ENCODE measurements at places on chromosomes 6 and 20.
A peak's percentile ranks its signal among the peaks of the same experiment; 100 is the strongest.

DNA sequence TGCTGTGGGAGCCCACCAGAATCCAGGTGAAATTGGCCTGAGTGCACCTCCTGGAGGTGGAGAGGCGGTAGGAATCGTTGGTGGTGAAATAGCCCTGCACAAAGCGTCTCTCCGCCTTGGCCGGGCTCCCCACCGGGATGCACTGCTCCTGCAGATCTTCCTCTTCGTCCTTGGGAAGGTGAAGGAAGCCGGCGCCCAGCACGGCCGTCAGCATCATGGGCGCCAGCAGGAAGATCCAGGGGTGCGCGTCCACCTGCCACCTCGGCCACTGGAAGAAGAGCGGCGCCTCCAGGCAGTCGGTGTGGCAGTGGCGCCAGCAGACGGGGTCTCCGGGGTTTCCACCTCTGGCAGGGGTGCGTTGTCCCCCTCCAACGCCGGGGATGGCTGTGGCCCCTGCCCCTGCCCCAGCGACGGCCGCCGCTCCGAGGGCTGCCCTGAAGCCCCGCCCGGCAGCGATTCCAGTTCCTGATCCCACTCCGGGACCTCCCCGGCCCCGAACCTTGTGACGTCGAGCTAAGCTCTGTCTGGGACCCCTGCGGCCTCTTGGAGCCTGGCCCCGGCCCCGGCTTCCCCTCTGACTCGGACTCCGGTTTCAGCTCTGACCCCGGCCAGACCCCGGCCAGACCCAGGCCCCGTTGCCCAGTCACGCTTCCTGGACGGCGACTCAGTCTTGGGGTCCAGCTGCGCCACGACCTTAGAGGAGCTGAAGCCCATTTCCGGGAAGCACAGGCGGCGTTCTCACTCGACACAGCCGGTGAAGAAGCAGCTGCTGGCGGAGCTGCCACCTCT lies 91.9 kb downstream of the CD164 start:
- DNase-seq, result no peak

- no peak for DNase-seq
These were observed 27.2 kb downstream of the VEGFA start for GRCh38 chr6:43796903-43797890.

- DNase-seq, result no peak
These were observed 278.3 kb downstream of the SOX4 start for GRCh38 chr6:21871831-21872230.

GRCh38 chr6:123895346-123895745 lies 91.7 kb downstream of the NKAIN2 start:
- no peak for DNase-seq

- no peak for DNase-seq
These were observed 6.7 kb downstream of the PYGB start for GRCh38 chr20:25254571-25254970.

GRCh38 chr6:13229205-13230085 lies 98.9 kb downstream of the TBC1D7 start:
- DNase-seq, result peak; percentile 54

- no peak for DNase-seq
These were observed 165.0 kb downstream of the MOXD1 start for GRCh38 chr6:132236281-132236680.

GRCh38 chr6:42938987-42939809 lies 9.9 kb downstream of the CNPY3 start:
- DNase-seq, result no peak

GRCh38 chr6:135071541-135071940 lies 16.9 kb upstream of the HBS1L start:
- no peak for DNase-seq

- DNase-seq, result no peak
These were observed 472.3 kb downstream of the MMUT start for GRCh38 chr6:48990739-48991138.

DNA sequence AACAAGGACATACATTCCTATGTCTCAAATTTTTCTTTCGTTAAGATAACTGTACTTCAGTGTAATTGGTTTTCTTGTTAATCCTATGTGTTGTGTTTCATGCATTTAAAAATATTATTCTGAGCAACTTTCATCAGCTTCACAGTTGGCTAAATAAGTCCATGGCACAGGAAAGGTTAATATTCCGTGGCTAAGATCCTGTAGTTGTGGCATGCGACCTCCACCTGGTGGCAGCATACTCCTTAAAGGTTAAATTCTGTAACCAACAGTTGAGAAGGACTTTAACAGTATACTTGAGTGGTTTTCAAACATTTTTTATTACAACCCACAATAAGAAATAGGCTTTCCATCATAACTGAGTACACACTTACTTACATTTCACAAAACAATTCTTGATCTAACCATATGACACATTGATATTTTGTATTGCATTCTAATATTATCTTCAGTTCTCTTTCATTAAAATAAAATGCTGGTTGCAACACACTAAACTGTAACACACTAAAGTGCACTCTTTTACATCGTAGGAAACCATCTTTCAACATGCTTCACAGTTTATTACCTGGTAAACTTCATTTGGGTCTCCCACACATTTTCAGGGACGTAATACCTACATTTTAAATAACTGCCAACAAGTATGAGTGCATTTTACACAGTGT lies 118.3 kb downstream of the SLX4IP start:
- DNase-seq, result peak; percentile 53

DNA sequence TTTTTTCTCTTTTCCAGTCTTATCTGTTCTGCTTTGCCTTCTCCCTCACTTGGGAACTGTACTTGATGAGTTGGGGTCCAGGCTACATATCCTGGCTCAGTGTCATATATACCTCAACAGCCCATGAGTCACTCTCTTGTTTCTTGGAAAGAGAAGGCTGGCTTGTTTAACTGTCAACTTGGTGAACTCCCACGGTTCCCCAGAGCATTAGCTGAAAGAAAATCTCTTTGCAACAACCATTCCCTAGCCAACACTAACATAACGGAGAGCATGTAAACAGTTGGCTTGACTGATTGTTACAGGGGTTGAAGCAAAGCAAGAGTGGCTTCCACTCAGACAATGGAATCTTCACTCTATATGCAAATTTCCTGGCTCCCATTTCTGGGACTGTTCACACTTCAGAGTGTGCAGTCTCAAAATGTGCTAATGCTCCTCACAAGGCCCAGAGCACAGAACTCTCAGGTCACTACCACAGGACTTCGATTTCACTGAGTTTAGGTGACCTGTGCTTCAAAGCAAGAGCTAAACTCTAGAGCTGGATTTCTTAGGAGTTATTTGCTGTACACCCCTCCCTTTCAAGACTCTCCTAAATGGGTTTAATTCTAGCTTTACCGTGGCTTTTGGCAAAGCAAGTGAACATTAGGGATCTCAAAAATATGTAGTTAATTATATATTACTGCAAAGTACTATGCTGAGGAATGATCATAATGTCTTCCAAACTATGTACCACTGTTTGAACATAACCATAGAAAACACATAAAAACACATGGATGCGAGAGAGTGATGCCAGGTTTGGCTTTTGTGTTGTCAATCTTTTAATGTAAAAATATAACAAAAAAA lies 609.8 kb downstream of the RFPL4B start:
- no peak for DNase-seq

DNA sequence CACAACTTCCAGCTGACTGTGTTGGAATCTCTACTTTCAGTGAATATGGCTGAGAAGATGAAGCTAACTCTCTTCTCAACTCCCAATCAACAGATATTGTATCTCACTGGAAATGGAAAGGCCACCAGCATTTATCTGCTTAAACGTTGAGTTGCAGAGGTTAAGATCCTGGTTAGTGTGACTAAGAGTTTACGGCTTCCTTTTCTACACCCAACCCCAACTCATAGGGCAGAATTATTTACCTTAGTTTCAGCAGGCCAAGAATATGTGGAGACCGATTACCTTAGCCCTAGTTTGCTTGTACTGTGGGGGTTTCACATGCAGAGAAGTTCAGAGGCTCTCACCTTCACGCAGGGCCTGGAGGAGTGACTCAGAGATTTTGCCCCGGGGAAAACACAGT lies 1026.6 kb downstream of the EYS start:
- no peak for DNase-seq

- no peak for DNase-seq
These were observed 28.5 kb upstream of the ELOVL5 start for GRCh38 chr6:53377289-53377688.

- no peak for DNase-seq
These were observed 143.9 kb upstream of the FOXA2 start for GRCh38 chr20:22728146-22728745.

DNA sequence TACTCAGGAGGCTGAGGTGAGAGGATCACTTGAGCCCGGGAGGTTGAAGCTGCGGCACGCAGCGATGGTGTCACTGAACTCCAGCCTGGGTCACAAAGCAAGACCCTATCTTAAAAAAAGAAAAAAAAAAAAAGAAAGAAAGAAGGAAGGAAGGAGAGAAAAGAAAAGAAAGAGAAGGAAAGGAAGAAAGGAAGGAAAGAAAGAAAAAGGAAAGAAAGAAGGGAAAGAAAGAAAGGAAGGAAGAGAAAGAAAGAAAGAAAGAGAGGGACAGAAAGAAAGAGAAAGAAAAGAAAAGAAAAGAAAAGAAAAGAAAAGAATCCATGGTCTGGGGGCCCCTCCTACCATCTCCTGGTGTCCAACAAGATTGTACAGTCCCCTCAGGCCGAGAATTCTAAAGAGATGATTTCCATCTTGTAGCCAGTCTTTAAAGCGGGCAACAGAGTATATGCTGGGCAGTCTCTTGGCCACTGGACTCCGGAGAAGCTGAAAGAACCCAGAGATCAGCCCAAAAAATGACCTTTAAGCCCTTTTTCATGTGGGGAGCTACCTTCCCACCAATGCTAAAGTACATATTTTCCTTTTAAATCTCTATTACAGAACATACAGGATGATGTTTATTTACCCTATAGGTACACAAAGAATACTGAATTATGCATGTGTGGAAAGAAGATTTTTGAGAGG lies 23.7 kb upstream of the RBL1 start:
- DNase-seq, result no peak

DNA sequence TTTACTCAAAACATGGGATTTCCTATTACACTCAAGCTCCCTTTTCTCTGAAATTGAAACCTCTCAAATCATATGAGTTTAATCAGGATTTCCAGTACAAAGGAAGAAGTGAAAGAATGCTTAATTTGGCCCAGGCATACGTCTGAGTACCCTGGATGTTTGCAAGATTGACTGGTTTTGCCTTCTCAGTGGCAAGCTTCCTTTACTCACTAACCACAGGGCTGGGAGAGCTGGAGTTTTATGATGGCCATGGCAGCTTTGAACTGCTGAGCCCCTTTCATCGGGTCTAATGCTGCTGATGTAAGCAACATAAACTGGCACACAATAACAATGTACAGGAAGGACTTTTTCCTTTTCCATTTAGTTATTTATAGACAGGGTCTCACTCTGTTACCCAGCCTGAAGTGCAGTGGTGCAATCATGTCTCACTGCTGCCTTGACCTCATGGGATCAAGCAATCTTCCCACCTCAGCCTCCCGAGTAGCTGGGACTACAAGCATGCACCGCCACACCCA lies 194.8 kb downstream of the SLC35F1 start:
- DNase-seq, result no peak

DNA sequence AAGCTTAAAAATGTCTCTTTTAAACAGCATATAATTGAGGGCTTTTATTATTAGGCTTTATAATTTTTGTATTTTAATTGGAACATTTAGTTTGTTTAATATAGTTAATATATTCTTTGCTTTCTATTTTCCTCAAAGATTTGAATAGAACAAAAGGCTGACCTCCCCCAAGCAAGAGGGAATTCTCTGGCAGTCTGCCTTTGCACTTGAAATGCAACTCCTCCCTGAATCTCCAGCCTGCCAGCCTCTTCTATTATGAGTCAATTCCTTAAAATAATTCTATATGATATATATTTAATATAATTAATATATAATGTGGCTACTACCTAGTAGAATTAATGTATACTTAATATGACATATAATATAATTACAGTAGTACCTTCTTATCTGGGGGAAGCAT lies 69.2 kb downstream of the PTPRA start:
- DNase-seq, result no peak

GRCh38 chr6:162050579-162050978 lies 677.0 kb downstream of the PRKN start:
- DNase-seq, result no peak

Measured in activated CD4-positive, alpha-beta T cell treated with anti-CD3 and anti-CD28 coated beads, Interleukin-2, Interleukin-6, amounts not matched to agents 100 ng/mL and 50 ng/mL, durations not matched to agents 16 hours and 8 hours (primary cell).